Choroid plexus epithelial cell (primary cell): ENCODE measurements at places on chromosomes 5 and 9.
A peak's percentile ranks its signal among the peaks of the same experiment; 100 is the strongest.

DNA sequence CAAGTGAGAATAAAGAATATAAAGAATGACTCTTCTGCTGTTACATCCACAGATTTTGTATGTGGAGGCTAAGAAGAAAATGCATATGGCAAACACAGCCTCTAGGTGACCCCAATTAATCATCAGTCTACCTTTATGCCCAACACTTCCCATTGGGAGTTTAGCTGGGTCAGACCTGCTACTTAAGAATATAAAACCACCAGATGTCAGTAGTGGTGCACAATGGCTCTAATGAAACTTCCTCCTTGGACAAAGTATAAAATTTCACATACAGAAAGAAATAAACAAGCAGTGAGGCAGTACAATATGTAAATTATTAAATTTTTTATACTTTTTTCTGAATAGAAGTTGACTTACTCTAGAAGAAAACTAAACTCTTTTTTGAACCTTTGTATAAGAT is 539.9 kb downstream of the BRINP1 start:
- peak; percentile 2 for DNase-seq

- peak; percentile 15 for DNase-seq
Observed at GRCh38 chr5:80474929-80475328, 13.0 kb upstream of the FAM151B start.

DNA sequence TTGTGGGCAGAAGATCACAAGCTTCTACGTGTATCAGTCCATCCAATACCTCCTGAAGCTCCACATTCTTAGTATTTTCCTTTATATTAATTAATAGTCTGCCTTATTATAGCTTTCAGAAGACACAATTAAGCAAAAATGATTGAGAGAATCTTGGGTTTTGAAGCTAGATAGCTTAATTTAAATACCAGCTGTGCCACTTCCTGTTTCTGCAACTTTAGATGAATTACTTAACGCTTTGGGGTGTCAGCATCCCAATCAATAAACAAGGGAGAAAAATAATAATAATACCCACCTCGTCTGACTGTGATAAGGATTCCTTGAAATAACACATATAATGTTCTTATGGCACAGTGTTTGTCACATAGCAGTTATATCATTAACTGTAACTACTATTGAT is 44.7 kb upstream of the HTR4 start:
- DNase-seq, result no peak

DNA sequence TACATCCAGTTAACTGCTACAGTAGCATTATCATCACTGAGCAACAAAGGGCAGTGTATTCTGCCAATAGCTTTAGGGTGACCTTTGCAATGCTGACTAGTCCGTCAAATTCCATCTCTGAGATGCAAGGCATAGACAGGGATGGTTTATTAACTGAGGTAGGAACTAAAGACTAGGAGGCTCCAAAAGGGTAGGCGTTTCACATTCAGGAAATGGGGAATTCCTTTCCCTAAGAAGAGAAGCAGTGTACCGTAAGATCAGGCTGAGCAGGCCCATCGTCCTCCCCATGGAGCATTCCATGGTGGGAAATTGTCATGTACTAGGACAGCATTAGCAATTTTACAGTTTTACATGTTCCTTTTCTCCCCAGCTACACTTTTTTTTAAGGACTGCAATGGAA is 157.7 kb downstream of the BNC2 start:
- no peak for DNase-seq

GRCh38 chr5:65010841-65011240 is 242.1 kb downstream of the CWC27 start:
- no peak for DNase-seq

DNA sequence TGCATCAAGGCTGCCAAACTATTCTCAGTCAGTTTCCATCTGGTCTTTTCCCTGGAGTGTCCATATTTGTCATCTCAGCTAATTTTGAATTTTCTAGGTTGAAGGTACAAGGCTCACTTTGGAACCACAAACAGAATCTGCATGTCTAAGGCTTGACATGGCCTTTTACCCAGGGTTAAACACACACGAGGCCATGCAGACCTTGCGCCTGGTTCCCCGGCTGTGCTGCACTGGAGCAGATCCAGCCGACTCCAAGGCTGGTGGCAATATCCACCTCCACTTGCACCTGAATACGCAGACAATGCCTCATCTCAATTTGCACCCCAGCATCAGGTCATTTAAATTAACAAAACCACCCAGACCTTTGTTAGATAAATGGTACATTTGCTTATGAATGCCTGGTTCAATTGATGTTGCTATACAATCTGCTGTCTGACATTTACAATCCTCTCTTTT is 276.2 kb downstream of the HSPA4 start:
- DNase-seq, result no peak

DNA sequence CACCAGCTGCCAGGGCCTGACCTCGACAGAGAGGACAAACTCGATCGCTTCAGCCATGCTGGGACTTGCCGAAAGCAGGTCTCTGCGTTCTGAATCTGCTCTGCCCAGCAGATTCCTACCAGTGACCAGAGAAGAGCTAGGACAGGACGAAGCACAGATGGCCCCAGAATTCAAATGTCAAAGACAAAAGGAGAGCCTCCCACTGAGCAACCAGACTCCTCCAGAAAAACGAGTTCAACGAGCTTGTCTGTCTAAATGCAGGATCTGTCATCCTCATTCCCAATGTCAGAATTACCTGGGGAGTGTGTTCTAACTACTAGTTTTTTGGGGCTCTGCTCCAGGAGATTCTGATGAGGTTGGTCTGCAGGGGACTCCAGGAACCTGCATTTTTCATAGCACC is 13.4 kb downstream of the AK8 start:
- DNase-seq, result no peak

DNA sequence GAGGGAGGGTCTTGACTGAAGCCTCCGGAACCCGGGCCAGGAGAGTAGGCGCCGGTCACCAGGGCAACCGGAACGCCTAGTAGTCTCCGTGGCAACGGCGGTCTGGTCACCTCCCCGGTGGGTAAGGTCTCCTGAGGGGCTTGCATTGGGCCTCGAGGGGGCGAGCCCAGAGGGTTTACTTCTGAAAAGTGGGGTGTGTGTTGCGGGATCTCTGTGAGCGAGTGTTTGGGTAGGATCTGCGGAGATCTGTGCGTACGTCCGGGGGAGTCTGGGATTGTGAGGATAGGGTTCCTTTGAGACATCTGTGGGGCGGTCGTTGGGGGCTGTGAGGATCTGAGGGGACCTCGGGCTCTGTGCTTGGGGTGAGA is at the start of gene FAM221B:
Gene FAM221B, minus strand, starts transcription at position 17 of the 368 bp plus-strand sequence. CDS start 2,571 bp downstream, outside the sequence.
- no peak for DNase-seq

GRCh38 chr5:63049935-63050334 is 471.3 kb downstream of the LRRC70 start:
- no peak for DNase-seq
